ENCODE measurements at places on chromosomes 2 and 18.

DNA sequence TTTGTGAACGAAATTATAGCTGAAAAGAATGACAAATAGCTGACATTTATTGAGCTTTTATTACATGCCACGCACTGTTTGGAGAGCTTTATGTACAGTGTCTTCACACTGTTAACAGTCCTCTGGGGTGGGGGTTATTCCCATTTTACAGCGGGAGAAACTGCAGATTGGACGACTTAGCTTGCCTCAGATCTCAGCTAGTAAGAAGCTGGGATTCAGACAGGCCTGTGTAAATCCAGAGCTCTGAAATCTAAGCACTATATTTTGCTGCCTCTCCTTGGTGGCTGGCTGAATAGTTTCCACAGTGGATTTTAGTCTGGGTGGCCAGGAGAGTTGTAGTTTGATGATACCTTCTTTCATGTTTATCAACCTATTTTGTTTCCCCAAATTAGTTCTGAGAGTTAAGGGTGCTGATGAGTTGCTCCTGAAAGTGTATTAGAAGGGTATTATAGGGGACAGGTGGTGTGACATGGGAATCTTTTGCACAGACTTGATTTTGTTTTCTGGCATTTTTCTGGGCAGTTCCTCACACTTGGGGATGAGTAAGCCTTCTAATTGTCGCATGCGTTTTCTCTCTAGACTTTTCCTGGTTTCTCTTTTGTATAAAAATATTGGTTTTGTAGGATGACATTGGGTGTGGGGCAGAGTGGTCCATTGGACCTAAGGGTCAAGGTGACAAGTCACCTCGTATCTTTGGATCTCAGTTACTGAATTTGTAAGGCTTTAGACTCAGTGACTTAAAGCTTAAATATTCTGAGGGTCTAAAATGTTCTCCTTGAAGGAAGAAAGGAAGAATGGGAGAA lies 1.5 kb downstream of the ACSL3 start:
- DNase-seq = no peak

- peak; percentile 23 for DNase-seq
Observed at GRCh38 chr2:44100351-44100750, 68.3 kb upstream of the PPM1B start.

- no peak for DNase-seq
Observed at GRCh38 chr2:213862407-213863076, 548.3 kb upstream of the VWC2L start.

DNA sequence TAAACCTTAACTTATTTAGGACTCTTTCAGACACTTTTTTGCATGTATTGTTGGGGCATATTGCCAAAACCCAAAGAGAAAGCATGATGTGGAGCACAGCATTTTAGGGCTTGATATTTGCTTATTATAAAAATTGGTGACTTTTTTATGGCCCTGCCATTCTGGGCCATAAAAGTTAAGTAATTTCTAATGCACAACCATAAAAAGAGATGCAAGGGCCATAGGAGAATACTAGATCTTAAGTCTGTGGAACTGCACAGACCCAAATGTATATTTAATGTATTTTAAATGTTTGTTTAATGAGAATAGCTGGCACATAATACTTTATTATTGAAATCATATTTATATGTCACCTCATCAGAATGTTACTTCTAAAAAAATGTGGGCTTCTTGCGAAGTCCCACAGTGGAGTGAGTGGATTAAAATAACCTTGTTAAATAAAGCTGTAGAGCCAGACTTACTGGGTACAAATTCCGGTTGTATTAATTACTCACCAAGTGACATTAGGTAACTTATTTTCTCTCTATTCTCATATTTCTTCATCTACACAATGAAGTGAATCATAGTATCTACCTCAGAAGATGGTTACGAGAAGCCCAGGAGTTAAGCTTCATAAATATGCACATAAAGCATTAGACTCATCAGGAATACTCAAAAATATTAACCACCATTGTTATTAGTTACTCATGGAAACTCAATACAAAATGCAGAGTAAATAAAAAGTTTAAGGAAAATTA lies 52.2 kb downstream of the HNMT start:
- DNase-seq = no peak

GRCh38 chr2:174796319-174796771 lies 32.1 kb upstream of the CHRNA1 start:
- DNase-seq = no peak

DNA sequence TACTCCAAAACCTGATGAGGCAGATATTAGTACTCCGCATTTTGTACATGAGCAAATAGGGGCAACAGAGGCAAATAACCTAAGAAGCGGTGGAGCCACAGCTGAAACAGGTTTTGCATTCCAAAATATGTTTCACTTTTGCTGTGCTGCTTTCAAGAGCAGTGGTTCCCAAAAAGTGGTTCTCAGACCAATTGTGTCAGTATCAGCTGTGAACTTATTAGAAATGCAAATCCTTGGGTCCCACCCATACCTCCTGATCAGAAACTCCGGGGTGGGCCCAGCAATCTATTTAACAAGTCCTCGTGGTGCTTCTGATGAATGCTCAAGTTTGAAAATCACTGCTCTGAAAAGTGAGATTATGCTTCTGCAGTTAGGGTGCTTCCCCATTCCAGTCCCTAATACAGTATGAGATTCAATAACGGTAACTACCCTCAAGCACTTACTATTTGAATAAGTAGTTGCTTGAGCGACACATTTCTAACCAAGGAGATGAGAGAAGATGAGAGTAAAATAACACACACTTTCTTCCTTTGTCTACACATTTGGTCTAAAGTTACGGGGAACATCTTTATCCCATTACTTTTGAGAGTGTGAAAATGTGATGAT lies 17.8 kb upstream of the TCF4 start:
- no peak for DNase-seq

DNA sequence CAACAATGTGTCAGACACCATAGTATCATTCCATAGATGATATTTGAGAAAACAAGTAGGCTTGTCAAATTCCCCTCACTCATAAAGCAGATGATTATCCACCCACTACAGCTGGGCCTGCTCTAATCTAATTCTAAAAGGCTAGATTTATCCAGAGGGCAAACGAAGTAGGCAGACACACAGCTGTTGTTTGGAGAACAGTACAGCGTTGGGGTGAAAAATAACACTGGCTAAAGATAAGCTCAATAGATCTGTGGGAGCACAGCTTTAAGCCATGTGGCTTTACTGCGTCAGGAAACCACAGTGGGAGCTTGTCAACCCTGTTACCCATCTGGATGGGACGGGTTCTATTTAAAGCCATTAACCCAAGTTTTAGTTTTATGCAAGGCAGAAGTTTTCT lies 48.9 kb upstream of the COBLL1 start:
- DNase-seq = no peak

DNA sequence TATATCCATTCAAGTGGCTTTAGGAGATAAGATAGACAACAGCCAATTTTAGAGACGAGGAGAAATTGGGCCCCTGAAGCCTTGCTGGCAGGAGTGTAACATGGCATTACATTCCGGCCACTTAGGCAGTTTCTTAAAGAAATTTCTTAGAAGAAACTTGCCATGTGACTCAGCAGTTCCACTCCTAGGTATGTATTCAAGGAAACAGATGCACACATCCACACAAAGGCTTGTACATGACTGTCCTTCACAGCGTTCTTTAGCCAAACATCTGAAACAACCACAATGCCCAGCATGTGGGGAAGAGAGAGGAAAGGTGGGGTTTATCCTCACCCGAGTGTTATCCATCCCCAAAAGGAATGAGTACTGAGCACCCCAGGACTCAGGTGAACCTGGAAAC lies 107.1 kb downstream of the NFATC1 start:
- DNase-seq = no peak

GRCh38 chr2:215851696-215852095 lies 161.7 kb downstream of the MREG start:
- no peak for DNase-seq

GRCh38 chr2:34012715-34013302 lies 413.7 kb upstream of the FAM98A start:
- DNase-seq = no peak

- no peak for DNase-seq
Observed at GRCh38 chr2:133158024-133158423, 410.2 kb downstream of the NCKAP5 start.

GRCh38 chr18:54335638-54336173 lies 22.0 kb downstream of the STARD6 start:
- DNase-seq = no peak

- DNase-seq = no peak
Observed at GRCh38 chr2:180158961-180159360, 151.9 kb upstream of the CWC22 start.

DNA sequence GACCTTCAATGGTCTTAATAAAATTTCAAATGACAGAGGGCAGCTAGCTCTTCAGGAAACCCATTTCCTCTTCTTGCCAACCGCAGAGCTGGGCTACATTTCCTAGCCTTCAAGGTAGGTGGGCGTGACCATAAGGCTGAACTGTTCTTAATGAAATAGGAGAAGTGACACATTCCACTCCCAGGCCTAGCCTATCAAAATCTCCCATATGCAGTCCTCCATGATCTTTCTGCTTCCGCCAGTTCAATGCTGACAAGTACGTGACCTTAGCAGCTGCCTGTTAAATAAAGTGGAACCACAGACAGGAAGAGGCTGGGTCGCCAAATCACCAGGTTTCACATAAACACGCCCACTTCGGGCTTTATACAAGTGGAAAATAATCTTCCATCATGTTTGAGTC lies 13.2 kb downstream of the SERPINE2 start:
- no peak for DNase-seq

DNA sequence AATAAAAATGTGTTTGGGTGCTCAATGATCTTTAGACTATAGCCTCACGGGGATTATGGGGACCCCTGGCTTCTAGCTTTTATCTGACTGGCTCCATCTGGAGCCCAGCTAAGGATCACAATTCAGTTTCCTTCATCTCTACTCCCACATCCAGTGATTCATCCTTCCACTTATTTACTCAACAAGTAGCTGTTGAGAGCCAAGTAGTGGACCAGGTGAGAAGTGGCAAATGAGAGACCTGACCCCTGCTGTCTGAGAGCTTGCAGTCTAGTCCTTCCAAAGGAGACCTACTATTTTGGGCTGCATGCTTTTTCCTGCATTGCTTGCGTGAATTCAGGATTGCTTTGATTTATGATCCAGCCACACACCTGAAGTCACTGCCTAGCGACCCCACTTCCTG lies 10.7 kb upstream of the DSG3 start:
- no peak for DNase-seq

GRCh38 chr2:1701556-1702185 lies 42.6 kb downstream of the PXDN start:
- no peak for DNase-seq

- DNase-seq = peak; percentile 55
Observed at GRCh38 chr18:75810961-75811551, 383.6 kb upstream of the SMIM21 start.

DNA sequence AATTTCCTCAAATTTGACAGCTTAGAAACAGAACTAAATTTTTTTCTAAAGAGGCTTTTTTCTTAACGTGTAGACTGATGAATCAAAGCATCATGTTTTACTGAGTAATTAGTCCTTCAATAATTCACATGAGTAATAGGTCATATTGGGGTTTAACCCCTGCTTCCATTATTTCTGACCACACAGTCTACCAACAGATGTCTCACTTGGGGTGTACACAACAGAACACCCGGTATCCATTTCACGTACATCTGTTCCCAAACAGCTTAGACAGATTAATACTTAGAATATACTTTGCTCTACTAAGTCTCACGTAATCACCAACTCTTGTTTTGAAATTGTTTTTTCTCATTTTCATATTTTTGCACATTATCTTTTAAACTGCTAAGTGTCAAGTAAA lies 14.8 kb downstream of the CERKL start:
- no peak for DNase-seq

GRCh38 chr2:126874961-126875360 lies 23.7 kb upstream of the TEX51 start:
- DNase-seq = no peak

DNA sequence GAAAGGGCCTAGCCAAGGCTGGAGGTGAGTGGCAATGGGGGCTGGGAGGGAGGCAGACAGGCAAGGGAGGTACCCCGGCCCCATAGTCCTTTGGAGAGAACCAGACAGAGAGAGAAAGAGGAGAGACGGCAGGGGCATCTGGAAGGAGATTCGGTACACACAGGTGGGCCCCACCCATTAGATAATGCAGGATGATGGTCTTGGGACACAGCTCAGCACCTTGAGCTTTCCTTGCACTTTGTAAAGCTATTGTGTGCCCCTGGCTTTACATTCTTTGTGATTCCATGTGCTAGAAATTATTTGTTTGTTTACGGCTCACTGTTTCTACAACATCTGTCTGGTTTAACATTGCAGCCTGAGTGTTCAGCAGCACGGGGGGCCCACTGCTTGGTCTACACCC lies 83.1 kb downstream of the CTAGE1 start:
- no peak for DNase-seq

GRCh38 chr2:172095146-172095904 lies 7.4 kb downstream of the DLX2 start:
- no peak for DNase-seq
